ENCODE measurements at places on chromosomes 1 and 21.

DNA sequence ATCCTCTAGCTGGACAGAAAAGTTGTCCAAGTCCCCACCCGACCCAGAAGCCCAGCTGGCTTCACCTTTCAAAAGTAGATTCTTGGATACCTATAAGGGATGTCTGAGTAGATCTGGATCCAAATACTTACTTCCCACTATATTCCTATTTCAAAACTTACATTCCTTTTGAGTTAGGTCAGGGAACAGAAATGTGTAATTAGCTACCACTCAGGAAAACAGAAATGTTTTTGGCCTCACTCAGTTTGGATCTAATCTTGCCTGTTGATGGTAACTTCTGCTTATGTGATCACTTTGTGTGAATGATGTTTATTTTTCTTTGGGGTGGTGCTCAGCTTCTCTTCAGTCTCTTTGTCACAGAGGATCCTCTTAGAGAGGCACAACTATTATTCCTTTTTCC, 814.4 kb upstream of the RGS18 start:
- no peak for DNase-seq

- no peak for DNase-seq
Measured at GRCh38 chr1:33727310-33727709, 136.6 kb upstream of the HMGB4 start.

- DNase-seq, result no peak
Measured at GRCh38 chr21:41427556-41427955, 1.5 kb downstream of the MX1 start.

DNA sequence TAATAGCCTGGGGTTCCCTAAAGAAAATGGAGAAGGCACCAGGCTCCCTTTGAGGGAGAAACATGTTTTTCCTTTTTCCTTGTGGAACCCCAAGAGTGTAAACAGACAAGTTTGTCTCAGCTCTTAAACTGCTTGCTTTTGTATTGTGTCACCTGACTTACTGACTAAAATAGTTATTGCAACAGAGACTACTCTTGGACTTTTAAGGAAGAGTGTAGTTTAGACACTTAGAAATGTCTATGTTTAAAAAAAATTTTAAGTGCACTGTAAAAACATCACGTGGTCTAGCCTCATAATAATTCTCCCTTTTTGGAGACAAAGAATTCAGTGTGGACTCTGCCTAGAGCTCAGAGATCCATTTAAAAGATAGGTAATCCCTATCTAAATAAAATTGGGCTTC, 141.1 kb downstream of the TRIM33 start:
- DNase-seq, result no peak

GRCh38 chr1:107142140-107142542, 1.3 kb downstream of the NTNG1 start:
- no peak for DNase-seq

DNA sequence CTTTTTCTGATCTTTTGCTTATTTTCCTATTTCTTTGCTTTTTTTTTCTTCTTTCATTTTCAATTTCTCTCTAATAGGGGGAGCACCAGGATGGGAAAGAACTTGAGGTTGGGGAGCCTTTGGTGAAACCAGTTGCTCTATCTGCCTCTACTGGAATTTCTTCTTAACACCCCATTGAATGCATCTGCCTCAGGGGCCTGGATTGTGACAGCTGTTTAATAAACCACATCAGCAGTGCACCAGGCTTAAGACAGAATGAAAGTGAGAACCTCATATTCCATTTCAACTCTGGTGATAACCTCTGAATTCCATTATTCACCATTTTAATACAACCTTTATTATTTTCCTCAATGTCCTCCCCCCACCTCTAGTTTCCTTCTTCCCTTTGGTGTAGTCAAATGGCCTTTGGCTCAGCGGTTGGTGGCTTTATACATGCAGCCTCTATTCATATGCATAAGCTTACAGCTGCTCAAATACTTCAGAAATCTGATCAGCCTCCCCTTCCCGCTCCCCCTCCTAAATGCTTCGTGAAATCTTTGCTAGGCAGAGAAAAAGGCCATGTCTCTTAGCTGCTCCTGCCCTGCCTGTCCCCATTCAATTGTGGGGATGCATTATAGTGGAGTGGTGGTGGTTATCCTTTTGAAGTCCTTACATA, 537.3 kb upstream of the PLXNA2 start:
- no peak for DNase-seq

GRCh38 chr1:31447210-31447609, 34.2 kb downstream of the SERINC2 start:
- no peak for DNase-seq

- DNase-seq, result no peak
Measured at GRCh38 chr1:30058970-30059369, 664.4 kb downstream of the MATN1 start.

GRCh38 chr1:52096216-52096615, 40.1 kb downstream of the BTF3L4 start:
- no peak for DNase-seq

- no peak for DNase-seq
Measured at GRCh38 chr1:216614011-216614934, 109.0 kb downstream of the ESRRG start.

- DNase-seq, result no peak
Measured at GRCh38 chr1:206050655-206051235, 2.2 kb upstream of the RHEX start.

GRCh38 chr1:153771261-153771660, 3.9 kb upstream of the SLC27A3 start:
- DNase-seq, result no peak

- DNase-seq, result no peak
Measured at GRCh38 chr1:87906078-87906477, 577.4 kb downstream of the LMO4 start.

GRCh38 chr1:212566522-212567479, 41.8 kb upstream of the ATF3 start:
- no peak for DNase-seq

- no peak for DNase-seq
Measured at GRCh38 chr1:185132534-185132933, 24.2 kb downstream of the TRMT1L start.

Measured in stimulated activated CD4-positive, alpha-beta T cell treated with anti-CD3 and anti-CD28 coated beads, Interleukin-1b, Interleukin-23, amount 100 ng/mL, for 1 hour (primary cell).